ENCODE measurements at places on chromosomes 4 and X.

GRCh38 chrX:135982860-135983259 is 2.4 kb upstream of the SLC9A6 start:
- no peak for DNase-seq

DNA sequence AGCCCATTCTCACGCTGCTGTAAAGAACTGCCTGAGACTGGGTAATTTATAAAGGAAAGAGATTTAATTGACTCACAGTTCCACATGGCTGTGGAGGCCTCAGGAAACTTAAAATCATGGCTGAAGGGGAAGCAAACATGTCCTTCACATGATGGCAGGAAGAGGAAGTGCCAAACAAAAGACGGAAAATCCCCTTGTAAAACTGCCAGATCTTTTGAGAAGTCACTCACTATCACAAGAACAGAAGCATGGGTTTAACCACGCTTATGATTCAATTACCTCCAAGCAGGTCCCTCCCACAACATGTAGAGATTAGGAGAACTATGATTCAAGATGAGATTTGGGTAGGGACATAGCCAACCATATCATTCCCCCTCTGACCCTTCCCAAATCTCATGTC is 335.5 kb downstream of the IL15 start:
- no peak for DNase-seq

DNA sequence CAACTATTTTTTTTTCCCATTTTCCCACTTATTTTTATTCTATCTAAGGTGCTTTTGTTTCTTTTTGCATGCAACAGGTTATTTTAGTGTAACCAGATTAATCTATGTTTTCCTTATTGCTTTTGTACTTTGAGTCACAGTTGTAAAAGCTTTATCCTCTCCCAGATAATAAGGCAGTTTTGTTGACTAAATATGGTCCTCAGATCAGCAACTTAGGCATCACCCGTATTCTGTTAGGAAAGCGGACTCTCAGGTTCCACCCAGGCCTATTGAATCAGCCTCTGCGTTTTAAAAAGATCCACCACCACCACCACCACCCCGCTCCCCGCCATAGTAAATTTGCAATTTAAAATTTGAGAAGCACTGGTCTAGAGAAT is 58.6 kb upstream of the USP9X start:
- no peak for DNase-seq

DNA sequence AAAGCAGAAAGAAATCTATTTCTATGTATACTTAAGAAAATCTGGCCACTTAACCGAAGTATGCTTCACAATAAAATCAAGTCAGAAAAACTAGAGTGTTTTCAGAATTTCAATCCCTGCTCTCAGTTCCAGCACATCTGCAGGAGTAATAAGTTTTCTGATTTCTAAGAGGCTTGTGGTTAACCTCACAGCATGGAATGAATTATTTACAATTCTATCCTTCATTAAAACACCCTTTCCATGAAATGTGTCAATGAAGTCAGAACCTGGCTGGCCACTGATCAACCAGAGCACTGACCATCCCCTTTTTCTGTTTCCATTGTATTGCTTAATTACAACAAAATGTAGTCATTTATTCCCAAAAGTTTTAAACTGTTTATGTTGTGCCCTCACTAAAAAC is 781.4 kb upstream of the INTU start:
- DNase-seq = no peak

DNA sequence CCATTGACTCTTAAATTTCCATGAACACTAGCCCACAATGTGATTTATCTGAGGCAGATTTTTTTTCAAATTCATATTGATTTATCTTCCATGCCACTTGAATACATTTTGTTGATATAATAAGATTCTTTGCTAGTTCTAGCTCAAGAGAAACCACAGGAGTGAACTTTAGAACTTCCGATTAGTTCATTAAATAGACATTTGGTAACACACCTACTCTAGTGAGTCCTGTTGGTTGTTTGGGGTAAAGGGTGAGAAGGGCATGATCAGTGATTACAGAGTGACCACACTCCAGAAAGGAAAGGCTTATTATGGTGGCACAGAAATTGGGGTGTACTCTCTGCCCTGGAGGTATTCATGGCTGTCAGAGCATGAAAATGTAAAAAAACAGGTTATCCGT is 120.4 kb downstream of the CDKL5 start:
- no peak for DNase-seq

DNA sequence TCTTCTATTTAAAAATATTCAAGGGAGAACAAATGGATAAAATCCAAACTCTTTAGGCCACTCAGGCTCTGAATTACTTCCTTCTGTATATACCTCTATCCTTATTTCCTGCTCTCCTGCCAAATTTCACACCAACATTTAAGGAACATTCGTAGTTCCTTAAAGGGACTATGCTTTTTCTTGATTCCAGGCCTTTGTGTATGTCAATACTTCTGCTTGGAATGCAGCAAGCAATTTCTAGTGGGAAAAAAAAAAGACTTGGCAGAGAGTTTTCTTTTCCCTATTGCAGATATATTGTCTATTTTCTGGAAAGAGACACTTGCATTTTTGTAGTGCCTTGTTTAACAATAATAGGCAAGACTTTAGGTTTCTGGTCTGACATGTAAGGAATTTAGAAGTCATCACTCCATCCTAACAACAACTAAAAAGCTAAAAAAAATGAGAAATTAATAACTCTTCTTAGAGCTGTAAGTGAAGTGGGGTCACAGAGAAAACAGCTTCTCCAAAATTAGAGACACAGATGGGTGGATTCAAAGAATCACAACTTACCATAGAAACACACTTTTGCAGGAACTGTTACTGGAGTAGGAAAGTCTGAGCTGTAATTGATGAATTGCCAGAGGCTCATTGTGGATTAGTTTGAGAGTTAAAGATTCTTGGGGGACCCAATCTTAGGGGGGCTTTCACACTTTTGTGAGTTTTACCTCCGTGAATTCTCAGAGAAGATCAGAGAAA is 2.1 kb upstream of the ADH5 start:
- DNase-seq = no peak

- no peak for DNase-seq
These were observed 1615.5 kb upstream of the PCDH7 start for GRCh38 chr4:29104694-29105093.

DNA sequence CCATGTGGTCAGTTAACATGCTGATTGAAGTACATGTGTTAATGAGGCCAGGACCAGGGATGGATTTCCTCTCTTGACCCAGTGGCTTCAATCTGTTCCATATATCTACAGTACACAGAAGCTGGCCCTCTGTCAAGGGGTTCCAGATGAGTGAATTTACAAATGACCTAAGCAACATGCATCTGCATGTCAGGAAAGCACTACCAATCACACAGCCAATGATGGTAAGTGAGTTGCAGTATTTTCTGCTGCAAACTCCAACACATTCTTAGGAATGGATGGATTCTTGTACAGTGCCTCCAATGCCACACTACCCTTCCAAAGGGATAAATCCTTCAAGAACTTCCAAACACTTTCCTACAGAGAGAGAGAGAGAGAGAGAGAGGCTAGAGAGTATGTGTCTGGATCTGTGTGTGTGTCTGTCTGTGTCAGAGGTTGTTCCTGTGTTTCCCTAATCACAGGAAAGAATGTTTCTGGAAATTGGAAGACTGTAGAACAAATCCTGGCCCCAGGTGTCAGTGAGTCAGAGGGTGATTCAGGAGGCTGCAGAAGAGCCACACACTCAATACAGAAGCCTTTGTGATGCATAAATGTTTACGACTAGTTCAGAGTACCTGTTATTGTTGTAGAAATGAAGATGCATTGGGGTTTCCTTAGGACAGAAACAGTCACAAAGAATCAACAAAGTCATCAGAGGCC is 107.5 kb downstream of the GUCY2F start:
- no peak for DNase-seq

DNA sequence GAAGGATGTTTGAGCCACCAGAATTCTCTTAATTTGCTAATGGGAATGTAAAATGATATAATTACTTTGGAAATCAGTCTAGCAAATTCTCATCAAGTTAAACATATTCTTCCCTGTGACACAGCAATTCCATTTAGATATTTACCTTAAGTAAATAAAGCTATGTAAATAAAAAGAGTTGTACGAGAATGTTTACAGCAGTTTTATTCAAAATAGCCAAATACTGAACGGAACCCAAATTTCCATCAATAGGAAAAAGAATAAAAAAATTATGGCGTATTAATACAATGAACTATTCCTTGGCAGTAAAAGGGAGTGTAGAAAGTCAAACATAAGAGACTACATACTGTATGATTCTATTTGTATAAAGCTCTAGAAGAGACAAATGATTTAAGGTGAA is 45.8 kb downstream of the CENPE start:
- DNase-seq = no peak

All from WERI-Rb-1 (cell line).